ENCODE measurements at places on chromosomes 6 and 20.

DNA sequence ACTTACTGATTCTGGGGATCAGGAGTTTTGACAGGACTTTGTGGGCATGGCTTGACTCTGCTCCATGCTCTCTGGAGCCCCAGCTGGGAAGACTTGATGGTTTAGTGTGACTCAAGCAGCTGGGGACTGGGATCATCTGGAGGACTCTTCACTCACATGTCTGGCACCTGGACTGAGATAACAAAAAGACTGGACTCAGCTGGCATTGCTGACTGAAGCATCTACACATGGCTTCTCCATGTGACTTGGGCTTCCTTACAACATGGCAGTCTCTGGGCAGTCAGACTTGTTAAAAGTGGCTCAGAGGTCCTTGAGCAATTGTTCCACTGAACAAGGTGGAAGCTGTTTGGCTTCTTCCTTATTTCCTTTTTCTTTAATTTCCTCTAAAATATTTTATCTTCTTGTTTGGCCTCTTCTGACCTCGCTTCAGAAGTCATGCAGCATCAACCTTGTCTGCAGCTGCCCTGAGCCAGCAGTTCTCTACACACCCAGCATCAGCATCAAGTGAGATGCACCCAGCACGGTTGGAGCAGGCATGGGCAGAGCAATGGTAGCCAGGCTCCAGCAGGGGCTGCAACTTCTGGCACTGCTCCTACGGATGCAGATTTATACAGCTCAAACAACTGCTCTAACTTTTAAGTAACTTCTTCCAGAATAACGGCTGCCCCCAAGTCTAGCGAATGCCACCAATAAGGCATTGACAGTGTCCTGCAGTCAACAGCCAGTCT, 5.6 kb upstream of the HM13 start:
- no peak for DNase-seq

- no peak for DNase-seq
Observed at GRCh38 chr6:52545406-52546119, 31.3 kb downstream of the TRAM2 start.

DNA sequence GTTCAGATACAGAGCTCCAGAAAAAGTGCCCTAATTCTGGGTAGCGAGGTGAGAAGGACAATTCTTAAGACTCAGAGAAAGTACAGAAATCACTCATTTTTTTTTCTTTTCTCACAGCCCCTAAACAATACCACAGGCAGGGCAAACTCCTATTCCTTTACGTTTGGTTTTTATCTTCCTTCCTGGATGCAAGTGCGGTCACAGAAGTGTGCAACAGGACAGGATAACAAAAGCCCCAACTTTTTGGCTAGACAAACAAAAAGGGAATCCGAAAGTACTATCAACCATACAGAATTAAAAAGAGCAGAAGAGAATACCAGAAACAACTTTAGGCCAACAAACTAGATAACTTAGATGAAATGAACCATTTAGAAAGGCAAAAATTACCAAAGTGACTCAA, 18.4 kb upstream of the BEND6 start:
- DNase-seq = no peak

DNA sequence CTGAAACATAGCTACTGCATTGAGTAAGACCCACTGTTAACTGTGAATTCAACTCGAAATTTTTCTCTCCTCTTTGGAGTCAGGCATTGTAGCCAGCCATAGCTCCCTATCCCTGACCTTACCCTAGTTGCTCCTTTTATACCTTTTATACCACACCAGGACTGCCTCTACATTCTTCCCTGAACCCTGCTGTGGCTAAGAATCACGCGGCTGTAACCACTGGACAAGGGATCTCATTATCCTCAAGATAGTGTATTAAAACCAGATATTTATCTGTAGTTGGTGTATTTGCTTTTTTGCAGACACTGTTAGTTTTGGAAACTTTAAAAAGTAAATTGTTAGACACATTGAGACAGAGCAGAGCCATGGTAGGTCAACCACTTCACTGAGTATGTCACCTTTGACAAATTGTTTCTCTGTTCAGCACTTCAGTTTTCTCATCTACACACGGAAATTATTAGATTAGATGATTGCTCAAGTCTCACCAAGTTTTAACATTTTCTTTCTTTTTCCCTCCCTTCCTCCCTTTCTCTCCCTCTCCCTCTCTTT, 171.9 kb upstream of the PRND start:
- no peak for DNase-seq

GRCh38 chr6:16555550-16555949, 205.7 kb downstream of the ATXN1 start:
- DNase-seq = no peak

DNA sequence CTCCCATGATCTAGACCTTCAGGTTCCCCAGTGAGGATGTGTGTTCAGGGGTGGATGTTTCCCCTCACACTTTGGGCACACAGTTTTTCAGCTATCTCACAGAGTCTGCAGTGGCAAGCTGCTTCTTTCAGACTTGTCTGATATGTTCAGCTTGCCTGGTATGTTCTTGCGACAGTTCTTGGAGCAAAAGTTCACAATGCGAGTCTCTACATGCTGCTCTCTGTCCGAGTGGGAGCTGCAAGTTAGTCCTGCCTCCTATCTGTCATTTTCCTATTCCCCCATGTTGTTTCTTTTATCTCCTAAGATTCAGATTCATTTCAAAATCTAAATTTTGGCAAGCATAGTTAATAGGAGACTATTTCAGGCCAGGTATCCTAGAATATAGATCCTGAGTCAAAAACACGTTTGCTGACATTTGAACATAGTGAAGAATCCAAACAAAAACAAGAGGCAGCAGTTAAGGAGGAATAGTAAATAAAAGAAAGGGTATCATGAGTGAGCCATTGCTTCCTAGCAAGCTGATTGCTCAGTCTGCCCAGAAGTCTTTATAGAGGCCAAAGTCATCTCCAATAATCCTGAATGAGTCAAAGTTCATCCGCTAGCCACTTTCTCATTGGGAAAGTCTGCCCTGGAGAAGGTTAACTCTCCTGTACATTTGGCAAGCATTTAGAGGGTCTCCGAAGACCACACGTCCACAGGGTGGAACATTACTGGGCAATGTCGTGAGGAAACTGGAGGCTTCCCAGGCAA, 140.2 kb upstream of the MOCS1 start:
- no peak for DNase-seq

DNA sequence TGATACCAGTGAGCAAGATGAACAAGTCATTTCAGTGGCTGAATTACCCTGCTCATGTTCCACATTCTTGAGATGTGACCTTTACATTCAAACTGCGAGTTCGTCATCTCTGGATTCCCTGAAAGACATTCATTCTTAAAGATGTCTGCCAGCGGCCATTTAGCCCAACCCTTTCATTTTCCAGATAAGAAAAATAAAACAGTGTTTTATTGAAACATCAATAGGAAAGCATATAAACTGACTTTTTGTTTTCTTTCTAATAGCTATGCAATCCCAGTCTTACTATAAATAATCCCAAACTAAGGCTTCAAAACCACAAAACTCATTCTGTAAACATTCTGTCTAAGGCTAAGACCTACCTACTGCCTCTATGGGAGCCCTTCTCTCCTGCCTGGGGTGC, 134.0 kb downstream of the SAMD5 start:
- no peak for DNase-seq

DNA sequence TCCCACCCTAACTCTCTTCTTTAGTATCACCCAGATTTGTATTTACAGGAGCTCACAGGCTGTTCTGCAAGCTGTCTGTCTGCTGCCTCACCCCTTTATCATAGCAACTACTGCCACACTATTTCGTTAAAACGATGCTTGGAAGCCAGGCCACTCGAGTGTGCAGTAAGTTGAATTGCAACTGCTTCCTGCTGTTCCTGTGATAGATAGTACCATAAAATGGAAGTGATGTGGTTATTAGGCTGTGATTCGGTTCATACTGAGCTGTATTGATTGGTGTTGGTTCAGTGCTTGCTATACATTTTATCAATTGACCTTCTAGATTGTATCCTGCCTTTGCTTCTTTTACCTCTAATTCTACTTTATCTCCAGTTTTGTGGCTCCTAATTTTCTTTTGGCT, 325.4 kb downstream of the RNF144B start:
- no peak for DNase-seq

DNA sequence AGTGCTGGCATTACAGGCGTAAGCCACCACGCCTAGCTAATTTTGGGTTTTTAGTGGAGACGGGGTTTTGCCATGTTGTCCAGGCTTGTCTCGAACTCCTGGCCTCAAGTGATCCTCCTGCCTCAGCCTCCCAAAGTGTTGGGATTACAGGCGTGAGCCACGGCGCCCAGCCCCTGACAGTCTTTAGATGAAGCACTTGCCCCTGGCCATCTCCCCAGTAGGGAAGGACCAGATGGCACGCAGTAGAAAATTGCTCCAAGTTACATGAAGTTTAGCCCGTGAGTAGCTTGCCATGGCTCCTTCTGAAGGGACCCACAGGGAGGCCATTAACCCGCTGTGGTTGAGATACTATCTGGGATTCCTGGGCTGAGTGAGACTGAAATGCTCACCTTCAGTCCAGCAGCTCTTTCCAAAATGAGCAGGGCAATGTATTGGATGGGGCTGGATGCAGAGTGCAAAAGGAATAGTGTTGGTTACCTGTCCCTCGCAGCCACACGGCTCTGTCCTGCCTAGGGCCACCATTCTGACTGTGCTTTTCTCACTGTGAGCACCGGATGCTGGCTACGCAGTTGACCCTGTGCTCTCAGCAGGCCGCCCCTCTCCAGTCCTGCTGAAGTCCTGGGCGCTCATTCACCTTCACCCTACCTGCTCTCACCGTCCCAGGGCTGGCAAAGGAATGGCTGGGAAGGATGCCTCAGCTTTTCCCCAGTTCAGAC, 66.9 kb downstream of the EFCAB8 start:
- DNase-seq = no peak
